Peyer's patch (tissue), 4 donors: ENCODE measurements at places on chromosomes 5 and 9. TPM values are rescaled to one million over a fixed set of nuclear protein-coding genes. Genes with fewer than 3 reads are reported as not detected.

Gene HTR1A
- not detected for total RNA-seq

DNA sequence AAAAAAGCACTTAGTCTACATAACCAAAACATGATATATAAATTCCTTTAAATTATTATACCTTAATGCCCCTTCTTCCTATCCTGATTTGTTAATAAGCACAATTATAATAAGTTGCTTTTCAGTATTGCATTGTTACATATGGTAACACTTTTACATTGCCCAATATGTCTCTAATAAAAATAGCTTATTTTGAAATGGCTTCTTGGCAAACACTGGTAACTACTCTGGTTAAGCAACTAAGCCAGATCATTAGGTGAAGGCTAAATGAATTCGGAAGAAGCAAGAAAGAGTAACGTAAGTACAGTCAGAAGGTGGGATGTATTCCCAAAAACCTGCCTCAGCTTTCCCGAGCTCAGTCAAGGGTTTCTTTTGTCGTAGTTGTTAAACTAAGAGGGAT is 85.3 kb downstream of the TTC39B start:
- H3K4me1 ChIP-seq, result no peaks in the 10 kb centered on the region
- DNase-seq, result no peak
- no peak overlapping the region for H3K27ac ChIP-seq
- no peaks in the 10 kb centered on the region for H3K27me3 ChIP-seq
- no peaks in the 10 kb centered on the region for H3K36me3 ChIP-seq
- no peak overlapping the region for H3K4me3 ChIP-seq

DNA sequence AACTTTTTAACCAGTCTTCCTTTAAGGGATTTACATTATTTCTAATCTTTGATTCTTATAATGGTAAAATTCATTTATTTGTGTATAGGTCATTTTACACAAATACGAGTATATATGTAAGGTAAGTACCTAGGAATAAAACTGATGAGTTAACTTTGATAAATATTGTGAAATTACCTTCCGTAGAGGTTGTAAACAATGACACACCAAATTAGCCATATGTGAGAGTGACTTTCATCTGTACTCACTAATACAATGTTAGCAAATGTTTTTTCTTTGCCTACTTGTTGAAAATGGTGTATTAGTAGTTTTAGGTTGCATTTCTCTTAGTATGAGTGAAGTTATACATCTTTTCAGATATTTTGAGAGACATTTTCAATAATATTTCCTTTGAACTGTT is 42.6 kb upstream of the TSLP start:
- DNase-seq, result no peak
- no peaks in the 10 kb centered on the region for H3K36me3 ChIP-seq
- H3K4me3 ChIP-seq, result no peak overlapping the region
- H3K4me1 ChIP-seq, result no peaks in the 10 kb centered on the region
- no peak overlapping the region for H3K27ac ChIP-seq

GRCh38 chr9:130868230-130868629 is 28.4 kb downstream of the QRFP start:
- H3K4me1 ChIP-seq, result no peaks in the 10 kb centered on the region
- H3K27ac ChIP-seq, result no peak overlapping the region
- no peaks in the 10 kb centered on the region for H3K36me3 ChIP-seq
- H3K4me3 ChIP-seq, result no peak overlapping the region

DNA sequence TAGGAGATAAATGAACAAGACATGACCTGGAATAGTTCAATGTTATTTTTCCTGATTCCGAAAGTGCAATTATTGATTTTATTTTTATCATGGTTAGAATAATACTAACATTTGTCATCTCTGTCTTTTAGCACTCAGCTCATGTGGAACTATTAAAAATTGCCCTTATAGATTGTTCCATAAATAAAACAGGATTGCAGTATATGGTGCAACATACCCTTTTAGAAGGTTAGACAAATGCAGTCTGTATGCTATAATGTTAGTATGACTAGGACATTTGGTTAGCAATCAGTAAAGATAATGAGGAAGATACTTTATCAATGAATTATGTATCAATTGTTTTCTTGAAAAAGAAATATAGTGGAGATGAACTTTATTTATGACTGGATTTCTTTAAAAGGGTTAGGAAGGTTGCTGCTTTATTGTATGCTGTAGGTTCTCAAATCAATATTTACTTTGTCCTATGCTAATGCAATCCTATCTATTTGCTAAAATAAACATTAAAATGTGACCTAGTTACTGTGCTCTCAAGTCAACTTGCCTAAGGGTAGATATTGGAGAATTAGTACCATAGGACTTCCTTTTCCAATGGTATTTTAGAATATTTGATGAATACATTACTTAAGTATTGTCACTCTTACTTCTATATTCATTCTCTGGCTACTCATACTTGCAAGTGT is 348.9 kb upstream of the ISL1 start:
- H3K4me1 ChIP-seq, result no peaks in the 10 kb centered on the region
- no peaks in the 10 kb centered on the region for H3K36me3 ChIP-seq
- H3K27me3 ChIP-seq, result no peaks in the 10 kb centered on the region

GRCh38 chr9:110027671-110028081 is 180.3 kb downstream of the C9orf152 start:
- no peaks in the 10 kb centered on the region for H3K36me3 ChIP-seq
- DNase-seq, result no peak
- H3K4me1 ChIP-seq, result no peaks in the 10 kb centered on the region
- no peaks in the 10 kb centered on the region for H3K27me3 ChIP-seq
- H3K4me3 ChIP-seq, result no peak overlapping the region

DNA sequence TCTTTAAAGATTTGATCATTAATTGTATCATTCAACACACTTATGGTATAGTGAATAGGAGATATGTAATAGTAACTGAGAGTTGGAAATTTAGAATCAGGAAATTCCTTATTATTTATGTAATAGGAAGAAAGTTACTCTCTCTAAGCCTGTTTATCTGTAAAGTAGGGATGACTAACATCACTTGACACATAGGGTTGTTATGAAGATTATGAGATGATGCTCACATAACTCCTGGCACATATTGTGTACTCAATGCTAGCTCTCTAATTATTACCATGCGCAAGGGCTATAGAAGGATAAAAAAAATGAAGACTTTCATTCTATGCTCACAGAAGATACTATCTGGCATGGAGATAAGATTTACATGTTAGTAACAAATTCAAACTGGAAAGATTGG is 149.9 kb downstream of the ISOC1 start:
- no peaks in the 10 kb centered on the region for H3K4me1 ChIP-seq
- H3K36me3 ChIP-seq, result no peaks in the 10 kb centered on the region
- no peak overlapping the region for H3K4me3 ChIP-seq
- no peak for DNase-seq

DNA sequence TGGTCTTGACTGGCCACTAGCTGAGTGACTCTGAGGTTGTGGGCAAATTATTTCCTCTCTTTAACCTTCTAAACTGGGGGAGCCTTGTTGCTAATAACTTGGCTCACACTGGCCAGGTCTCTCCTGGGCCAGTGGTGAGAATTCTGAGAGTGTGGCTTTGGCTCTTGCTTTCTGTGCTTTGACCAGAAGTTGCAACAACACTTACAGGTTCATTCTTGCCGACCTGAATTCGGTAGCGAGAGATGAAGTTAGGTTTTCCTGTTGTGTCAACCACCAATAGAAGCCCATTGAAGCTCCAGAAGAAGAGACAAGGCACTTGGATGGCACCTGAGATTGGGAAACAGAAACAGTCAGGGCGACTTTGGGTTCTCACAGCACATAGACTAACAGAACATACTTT is 19.8 kb downstream of the FAXDC2 start:
- peaks cover 11% of the 10 kb centered on the region for H3K4me1 ChIP-seq
- DNase-seq, result no peak
- H3K27me3 ChIP-seq, result no peaks in the 10 kb centered on the region
- H3K27ac ChIP-seq, result peak overlapping the region; percentile 78
- H3K36me3 ChIP-seq, result no peaks in the 10 kb centered on the region
- no peak overlapping the region for H3K4me3 ChIP-seq

DNA sequence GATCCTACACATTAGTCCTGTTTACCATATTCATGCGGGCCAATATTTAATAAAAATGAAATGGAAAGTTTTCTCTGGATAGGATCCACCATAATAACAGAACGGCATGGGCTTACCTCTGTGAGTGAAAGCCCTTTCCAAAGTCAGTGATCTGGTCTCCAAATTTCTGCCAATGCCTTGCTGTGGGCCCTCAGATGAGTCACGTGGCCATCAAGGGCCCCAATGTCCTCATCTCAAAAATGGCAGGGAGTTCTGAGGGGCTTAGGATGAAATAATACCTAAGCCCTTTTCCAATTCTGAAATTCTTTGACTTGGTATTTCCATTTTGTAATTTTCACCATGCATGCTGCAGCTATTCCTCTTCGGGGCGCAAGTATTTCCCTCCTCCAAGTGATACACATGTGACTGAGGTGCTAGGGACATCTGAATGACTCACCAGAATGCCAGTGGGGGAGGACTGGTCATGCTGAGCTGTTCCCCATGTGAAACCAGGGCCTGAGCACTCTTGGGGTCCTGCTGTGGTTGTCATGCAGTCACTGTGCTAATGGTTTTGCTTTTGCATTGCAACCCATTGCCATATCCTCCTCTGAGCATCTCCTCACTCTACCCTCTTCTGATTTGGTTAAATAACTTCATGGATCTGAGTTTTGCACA is 35.0 kb downstream of the ITK start:
- H3K36me3 ChIP-seq, result no peaks in the 10 kb centered on the region
- H3K27me3 ChIP-seq, result no peaks in the 10 kb centered on the region
- H3K27ac ChIP-seq, result no peak overlapping the region
- H3K4me3 ChIP-seq, result no peak overlapping the region

DNA sequence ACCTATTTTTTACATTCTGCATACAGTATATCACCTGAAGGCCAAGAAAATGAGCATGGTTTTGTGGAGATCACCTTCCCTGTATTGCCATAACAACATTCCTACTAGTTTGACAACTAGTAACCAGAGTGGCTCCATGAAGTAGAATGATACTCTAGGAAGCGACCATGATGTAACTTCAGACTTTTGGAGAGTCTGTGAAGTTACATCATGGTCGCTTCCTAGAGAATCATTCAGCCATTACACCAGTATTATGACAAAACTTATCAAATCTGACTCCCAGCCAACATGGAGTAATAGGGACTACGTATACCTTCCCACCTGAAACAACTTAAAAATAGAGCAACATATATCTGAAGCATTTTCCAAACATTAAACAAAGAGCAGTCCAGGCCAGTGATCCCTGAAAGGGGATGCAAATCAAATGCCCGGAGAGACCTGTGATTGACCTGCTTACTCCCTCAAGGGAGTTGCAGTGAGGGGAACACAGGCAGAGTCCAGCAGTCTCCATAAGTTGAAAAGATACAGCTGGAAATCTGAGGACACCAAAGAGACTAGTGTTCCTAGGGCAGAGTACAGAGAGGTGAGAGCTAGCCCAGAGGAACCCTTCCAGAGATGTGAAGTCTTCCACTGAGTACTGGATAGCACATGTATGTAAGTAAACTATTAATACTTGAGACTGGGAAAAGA is 7.8 kb downstream of the ECM2 start:
- H3K4me1 ChIP-seq, result no peaks in the 10 kb centered on the region
- H3K27ac ChIP-seq, result no peak overlapping the region
- no peaks in the 10 kb centered on the region for H3K27me3 ChIP-seq
- H3K4me3 ChIP-seq, result no peak overlapping the region
- no peaks in the 10 kb centered on the region for H3K36me3 ChIP-seq

DNA sequence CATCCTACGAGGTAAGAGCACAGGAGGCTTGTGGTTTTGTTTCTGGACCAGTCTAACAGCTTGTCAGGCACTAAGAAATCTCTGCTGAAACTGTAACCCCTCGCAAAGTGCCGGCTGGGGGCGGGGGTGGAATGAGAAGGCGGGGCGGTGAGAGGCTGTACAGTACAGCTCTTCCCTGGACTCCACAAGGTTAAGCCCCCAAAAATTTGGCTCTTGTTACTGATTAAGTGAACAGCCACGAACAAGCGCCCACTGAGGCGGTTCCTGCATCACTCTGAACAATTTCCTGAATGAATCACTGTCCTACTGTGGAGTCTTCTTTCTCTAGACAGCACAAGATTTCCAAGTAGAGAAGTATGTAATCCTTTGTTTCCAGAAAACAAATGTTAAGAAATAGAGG is 6.8 kb downstream of the FBP2 start:
- no peaks in the 10 kb centered on the region for H3K27me3 ChIP-seq
- no peak for DNase-seq
- H3K4me1 ChIP-seq, result no peaks in the 10 kb centered on the region
- H3K4me3 ChIP-seq, result no peak overlapping the region
- H3K36me3 ChIP-seq, result no peaks in the 10 kb centered on the region

DNA sequence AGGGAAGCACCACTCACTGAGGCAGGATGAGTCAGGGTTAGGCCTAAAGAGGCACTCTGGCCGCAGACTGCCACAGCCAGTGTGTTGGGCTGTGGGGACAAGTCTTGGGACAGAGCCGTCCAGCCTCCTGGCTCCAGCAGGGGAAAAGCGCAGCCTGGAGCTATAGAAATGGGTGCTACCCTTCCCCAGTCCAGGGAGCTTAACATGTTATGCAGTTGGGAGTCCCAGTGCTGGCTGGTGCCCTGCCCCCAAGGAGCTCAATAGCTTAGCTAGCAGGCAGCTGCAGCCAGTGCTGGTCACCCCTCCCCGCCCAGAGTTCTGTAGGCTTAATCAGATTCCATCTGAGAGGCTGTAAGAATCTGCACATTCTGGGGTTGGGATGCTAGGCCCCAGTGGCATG is 399.6 kb upstream of the TUSC1 start:
- H3K27ac ChIP-seq, result no peak overlapping the region
- no peak for DNase-seq
- H3K4me1 ChIP-seq, result no peaks in the 10 kb centered on the region
- no peaks in the 10 kb centered on the region for H3K36me3 ChIP-seq
- H3K27me3 ChIP-seq, result no peaks in the 10 kb centered on the region
- H3K4me3 ChIP-seq, result no peak overlapping the region

DNA sequence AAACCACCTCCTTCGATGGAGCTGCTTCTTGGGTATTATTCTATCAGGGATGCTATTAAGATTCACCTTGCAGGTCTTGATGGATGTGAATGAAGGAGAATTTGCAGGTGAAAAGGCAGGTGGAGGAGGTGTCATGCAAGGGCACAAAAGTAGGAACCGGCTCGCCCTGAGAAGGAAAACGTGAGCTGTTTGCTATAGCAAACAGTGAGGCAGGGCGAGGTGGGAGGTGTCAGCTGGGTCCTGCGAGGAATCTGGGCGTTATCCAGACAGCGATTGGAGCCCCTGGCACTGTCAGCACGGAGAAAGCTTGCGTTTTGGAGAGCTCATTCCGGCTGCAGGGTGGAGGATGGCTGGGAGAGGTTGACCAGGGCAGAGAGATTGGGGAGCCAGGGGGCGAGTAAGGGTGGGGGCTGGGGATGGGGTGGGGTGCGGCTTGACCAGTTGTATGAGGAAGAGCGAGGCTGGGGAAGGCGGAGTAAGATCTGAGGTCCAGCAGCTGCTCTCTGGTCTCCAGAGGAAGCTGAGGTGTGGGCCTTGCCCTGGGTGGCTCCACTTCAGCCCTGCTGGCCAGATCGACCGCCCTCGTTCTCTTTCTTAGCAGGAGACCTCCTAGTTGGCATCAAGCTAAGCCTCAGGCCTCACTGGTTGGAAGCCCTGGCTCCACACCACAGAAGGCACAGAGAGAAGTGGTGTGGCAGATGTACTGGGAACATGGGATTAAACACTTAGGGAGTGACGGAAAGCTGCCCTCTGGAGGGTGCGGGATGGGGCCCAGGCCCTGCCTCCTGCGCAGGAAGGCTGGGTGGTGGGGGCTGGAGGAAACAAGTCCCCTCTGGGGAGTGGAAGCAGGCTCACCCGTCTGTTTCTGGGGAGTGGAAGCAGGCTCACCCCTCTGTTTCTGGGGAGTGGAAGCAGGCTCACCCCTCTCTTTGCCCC is 54.7 kb upstream of the NEURL1B start:
- no peaks in the 10 kb centered on the region for H3K27me3 ChIP-seq
- H3K4me1 ChIP-seq, result no peaks in the 10 kb centered on the region
- no peak for DNase-seq
- H3K36me3 ChIP-seq, result no peaks in the 10 kb centered on the region
- H3K27ac ChIP-seq, result no peak overlapping the region
- no peak overlapping the region for H3K4me3 ChIP-seq
